Stimulated activated CD4-positive, alpha-beta T cell treated with anti-CD3 and anti-CD28 coated beads, TNF-alpha, amount 100 ng/mL, for 48 hours (primary cell): ENCODE measurements at places on chromosomes 5 and 9.

DNA sequence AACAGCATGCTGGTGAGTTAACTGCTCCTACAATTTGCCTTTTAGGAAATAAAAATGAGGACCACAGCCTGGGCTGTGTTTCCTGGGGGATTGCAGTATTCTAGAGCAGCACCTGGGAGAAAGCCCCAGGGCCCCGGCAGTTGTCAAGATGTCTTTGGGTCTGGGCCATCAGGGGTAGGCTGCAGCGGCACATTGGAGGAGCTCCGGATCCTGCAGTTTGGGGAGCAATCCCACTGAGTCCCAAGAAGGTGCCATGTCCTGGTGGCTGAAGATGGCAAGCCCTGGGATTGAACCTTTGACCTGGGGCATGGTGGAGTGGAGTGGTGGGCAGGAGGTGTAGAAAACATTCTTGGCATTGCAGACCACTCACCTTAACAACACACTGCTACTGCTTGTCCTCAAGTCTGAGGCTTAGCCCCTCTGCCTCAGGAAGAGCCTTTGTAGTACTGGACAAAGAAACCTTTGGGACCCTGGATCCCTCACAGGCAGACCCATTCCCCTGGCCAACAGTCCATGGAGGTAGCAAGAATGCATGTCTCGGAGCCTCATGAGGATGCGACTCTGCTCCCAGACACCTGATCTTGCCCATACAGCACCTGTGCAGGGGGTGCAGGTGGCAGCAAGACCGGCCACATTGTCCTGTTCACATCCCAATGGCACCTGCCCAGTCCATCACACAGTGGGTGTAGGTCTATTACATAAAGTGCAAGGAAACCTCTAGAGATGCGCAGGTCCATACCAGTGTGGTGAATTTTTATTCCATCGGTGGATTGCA, 159.1 kb upstream of the IRX2 start:
- no peak for DNase-seq

DNA sequence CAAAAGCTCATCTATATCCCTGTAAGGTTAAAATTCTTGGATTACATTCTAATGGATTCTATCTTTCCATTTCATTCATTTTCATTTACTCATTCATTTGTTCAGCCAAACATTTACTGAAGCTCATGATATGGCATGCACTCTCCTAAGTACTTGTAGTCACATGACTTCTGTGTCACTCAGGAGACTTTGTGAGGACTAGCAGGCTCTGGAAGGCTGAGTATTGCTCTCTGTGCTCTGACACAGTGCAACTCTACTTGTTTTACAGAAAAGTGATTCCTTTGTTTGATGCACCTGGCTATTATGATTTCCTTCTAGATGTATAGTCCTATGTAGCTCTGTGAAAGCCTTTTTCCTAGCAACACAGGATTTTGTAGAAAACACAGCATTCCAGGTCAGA, 53.0 kb downstream of the YIPF5 start:
- no peak for DNase-seq

GRCh38 chr9:99722877-99723276, 98.8 kb upstream of the NR4A3 start:
- DNase-seq = no peak

GRCh38 chr5:41410737-41411136, 99.7 kb downstream of the PLCXD3 start:
- DNase-seq = no peak

DNA sequence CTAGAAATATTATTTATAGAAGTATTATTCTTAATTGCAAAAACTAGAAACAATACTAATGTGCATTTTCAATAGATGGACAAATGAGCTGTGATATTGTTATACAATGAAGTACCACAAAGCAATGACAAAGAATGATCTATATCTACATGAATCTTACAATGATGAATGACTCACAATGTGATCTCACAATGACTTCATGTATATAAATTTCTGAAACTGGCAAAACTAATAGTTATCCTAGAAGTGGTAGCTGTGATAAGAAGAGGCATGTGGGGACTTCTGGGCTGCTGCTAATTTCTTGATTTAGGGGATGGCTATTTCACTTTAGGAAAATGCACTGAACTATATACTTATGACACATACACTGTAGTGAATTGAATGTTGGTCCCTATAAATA, 396.0 kb upstream of the ZNF608 start:
- DNase-seq = no peak

DNA sequence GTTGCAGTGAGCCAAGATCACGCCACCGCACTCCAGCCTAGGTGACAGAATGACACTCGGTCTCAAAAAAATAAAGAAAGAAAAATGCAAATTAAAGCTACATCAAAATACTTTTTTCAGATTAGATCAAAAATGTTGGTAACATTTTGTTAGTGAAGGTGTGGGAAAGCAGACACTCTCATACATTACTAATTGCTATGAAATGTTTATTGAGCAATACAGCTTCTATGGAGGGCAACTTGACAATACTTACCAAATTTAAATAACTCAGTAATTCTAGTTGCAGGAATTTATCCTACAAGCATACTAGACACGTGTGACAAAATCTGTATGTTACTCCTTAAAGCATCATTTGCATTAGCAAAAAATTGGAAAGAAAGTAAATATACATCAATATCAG, 4.1 kb downstream of the TRIM23 start:
- no peak for DNase-seq

DNA sequence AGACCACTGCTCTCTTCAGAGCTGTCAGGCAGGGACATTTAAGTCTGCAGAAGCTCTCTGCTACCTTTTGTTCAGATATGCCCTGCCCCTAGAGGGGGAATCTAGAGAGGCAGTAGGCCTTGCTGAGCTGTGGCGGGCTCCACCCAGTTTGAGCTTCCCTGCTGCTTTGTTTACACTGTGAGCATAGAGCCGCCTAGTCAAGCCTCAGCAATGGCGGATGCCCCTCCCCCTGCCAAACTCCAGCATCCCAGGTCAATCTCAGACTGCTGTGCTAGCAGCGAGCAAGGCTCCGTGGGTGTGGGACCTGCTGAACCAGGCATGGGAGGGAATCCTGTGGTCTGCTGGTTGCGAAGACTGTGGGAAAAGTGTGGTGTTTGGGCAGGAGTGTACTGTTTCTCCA, 59.9 kb downstream of the CAVIN4 start:
- no peak for DNase-seq

DNA sequence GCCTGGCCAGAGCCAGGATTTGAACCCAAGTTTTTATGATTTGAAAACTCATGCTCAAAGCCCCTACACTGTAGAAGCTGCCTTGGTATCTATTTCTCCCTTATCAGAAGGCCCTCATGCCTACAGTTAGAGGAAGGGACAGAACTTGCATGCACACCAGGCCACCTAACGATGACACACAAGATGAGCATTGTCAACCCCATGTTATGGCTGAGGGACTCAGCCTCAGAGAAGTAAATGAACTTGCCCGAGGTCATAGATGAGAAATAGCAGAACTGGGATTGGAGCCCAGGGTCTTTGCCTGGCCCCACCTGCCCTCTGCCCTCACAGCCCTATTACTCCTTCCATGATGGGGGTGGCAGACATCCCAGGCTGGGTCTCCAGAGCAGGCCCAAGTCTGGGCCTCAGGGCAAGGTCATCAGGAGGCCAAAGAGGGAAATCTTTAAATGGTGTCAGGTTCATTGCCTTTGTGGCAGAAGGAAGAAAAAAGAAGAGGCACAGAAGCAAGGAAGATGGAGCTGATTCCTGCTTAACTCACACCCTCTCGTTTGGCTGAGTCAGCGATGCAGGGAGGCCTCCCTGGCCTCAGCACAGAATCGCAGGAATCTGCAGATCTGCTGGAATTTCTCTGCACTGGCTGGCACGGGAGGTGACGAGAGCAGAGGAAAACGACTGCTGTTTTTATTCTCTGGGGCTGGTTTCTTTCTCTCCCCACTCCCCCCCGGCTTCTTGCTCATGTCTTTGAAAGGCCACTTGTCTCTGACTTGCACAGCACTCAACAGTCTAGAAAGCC, 20.6 kb upstream of the CRB2 start:
- no peak for DNase-seq

- DNase-seq = no peak
Observed at GRCh38 chr5:173010021-173010420, 26.4 kb downstream of the ATP6V0E1 start.

- DNase-seq = no peak
Observed at GRCh38 chr9:89225991-89226471, 47.4 kb upstream of the SHC3 start.
